ENCODE measurements at places on chromosomes 3 and 15.

DNA sequence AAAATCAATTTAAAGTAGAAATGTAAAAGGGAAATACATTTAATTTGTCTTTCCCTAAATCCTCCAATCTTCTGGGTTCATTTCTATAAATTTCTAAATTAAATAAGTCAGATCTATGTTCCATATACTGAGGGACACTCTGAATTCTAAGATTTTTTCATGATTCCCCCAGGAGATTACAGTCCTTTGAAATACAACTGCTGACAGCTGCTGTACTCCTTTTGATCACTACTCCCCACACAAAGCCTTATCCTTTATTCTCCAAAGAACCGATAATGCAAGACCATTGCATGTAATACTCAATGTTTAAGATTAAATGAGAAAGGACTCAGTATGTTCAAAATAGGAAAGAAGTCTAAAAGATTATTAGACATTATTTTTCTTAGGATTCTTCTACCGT is 865.7 kb downstream of the EPHA3 start:
- peak; percentile 4 for DNase-seq

- DNase-seq, result no peak
Measured at GRCh38 chr3:55367384-55367783, 119.7 kb downstream of the WNT5A start.

DNA sequence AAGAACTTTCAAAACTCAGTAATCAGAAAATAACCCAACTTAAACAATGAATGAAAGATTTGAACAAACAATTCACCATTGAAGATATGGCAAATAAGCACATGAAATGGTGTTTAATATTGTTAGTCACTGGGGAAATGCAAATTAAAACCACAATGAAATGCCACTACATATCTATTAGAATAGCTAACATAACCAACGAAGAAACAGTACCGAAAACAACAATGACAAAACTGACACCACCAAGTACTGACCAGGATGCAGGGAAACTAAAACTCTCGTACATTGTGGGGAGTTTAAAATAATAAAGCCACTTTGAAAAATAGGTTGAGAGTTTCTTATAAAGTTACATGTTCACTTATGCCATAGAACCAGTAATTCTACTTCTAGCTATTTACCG is 69.1 kb downstream of the KBTBD8 start:
- no peak for DNase-seq

DNA sequence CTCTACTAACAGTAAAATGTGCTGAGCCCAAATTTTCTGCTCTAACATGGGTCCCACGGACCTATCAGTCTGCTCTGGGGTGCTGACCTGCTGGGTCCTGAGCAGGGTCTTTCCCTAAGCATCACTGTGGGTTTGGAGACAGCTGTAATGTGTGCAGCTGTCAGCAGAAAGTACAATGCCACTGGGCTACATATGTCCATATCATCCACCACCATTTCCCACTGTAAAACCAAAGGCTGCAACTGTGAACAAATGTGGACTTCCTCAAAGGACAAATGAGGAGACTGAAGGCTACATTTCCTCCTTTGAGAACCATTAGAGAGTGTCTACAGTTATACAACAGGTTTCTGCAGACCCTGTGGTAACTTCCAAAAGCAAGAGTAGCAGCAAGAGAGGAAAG is 33.8 kb upstream of the IP6K2 start:
- no peak for DNase-seq

DNA sequence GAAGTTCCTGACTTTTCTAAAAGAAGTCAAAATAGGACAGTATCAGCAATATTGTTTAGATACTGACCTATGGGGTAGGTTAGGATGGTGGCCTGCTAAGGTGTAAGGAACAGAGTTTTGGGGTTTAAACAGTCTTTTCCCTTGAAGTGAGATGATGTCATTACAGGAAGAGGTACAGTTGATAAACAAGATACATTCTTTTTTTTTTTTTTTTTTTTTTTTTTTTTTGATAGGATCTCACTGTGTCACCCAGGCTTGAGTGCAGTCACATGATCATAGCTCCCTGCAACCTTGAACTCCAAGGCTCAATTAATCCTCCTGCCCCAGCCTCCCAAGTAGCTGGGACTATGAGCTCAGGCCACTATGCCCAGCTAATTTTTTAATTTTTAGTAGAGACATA is 33.3 kb downstream of the SLC25A36 start:
- no peak for DNase-seq

GRCh38 chr3:15964605-15965442 is 167.0 kb upstream of the ANKRD28 start:
- no peak for DNase-seq

GRCh38 chr3:69144631-69145245 is 22.3 kb upstream of the LMOD3 start:
- DNase-seq, result no peak

DNA sequence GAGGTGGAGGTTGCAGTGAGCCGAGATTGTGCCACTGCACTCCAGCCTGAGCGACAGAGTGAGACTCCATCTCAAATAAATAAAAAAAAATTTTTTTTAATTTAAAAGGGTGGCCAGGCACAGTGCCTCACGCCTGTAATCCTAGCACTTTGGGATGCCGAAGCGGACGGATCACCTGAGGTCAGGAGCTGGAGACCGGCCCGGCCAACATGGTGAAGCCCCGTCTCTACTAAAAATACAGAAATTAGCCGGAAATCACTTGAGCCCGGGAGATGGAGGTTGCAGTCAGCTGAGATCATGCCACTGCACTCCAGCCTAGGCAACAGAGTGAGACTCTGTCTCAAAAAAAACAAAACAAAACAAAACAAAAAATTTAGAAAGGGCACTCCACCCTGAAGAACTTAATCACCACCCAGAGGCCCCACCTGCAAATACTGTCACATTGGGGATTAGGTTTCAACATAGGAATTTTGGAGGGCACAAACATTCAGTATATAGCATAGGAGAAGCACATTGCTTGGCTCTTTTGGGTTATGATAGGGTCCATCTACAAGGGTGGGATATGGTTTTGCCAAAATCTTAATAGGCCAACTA is 7.1 kb upstream of the YEATS2 start:
- DNase-seq, result no peak
